ENCODE measurements at places on chromosomes 3 and 15.

DNA sequence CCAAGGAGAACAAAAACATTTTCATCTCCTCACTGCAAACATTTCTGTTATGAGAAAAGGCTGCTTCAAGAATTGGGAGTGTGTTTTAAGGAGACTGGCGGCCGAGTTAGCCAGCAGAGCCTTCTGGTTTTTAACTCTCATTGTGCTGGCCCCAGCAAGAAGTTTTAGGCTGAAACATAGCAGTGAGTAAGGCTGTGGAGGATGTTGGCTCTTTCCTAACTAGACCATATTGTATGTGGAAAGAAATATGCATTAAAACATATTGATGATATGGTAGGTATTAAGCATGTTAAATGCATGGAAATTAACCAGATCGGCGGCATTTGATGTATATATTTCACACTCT, 90.7 kb downstream of the TIGIT start:
- no peak for DNase-seq

- DNase-seq, result no peak
These were observed 23.1 kb upstream of the TXNRD3 start for GRCh38 chr3:126677862-126678503.

- peak; percentile 62 for DNase-seq
These were observed 104.5 kb downstream of the RPLP1 start for GRCh38 chr15:69557020-69557706.

DNA sequence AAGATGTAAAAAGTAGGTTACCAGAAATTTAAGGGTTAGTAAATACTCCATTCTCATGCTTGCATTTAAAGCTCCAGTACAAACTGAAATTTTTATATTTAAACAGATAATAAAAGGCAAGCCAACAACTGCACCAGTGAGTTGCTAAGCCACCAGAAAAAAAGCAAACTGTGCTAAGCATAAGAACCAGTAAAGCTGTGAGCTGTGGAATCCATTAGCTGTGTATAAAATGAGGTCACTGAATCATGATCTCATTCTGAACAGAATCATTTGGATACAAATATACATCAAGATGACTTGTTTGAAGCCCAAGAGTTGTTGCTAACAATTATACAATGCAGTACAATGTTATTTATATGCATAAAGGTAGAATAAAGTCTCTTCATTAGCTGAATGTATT, 1312.2 kb downstream of the SI start:
- DNase-seq, result no peak

DNA sequence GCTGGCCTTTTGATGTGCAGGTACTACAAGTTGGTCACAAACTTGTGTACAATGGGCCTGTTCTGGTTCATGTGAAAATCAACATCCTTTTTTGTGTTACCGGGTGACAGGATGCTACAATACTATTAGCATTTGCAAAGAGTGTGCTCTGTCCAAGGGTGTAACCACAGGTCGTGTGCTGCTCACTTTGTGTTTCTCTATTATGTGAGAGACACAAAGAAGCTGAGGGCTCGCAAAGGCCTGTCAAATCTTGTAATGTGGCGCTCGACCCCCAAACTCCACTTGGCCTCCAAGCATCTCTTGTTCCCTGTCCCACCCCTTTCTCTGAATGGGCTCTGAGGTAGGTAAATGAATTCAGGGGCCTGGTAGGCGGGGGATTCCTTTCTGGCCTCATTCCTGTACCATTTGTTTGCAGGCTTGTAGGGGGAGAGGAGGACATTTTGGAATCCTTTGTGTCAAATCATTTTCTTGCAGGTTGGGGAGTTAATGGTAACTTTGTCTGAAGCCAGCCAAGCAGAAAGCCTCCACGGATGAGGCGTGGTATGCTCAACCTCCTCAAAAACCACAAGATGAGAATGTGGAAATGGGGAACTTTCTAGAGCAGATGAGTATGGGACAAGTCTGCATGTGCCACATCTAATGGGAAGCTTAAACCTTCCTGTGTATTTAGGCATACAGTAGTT, 109.1 kb downstream of the OPA1 start:
- no peak for DNase-seq

DNA sequence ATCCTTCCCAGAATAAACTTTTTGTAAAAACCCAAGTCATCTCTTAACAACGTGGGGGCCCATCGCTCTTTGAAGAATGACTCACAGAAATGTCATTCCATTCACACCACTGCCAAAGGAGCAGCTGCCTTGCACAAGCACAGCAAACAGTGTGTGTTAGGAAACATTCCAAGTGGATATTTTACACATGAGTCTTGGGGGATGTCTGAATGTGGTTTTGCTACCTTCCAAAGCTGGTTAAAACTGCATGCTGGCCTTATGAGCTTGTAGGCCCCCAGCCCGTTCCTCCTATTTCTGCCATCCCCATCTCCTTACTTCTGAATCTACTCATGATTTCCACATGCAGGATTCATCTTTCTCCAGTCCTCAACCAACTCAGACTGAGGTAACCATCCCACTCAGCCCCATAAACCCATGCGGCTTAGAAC, 130.8 kb downstream of the CPNE4 start:
- no peak for DNase-seq

GRCh38 chr15:69422336-69422895, 8.3 kb downstream of the KIF23 start:
- no peak for DNase-seq

GRCh38 chr3:33006081-33006480, 54.6 kb downstream of the CCR4 start:
- DNase-seq, result no peak

DNA sequence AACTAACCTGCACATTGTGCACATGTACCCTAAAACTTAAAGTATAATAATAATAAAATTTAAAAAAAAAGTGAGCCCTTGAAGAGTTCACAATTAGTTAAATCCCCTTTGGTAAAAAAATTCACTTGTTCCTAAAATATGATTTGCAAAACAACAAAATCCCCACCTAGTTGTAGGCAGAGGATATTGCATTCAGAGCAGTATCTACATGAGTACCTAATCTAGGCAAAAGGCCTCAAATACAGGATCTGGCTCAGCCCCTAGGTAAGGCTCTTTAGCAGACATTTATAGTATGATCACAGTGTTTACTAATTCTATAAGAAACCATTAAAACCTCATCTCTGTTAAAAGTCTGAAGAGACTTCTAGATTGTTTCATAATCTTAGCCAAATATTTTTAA, 89.3 kb upstream of the CCDC80 start:
- no peak for DNase-seq

DNA sequence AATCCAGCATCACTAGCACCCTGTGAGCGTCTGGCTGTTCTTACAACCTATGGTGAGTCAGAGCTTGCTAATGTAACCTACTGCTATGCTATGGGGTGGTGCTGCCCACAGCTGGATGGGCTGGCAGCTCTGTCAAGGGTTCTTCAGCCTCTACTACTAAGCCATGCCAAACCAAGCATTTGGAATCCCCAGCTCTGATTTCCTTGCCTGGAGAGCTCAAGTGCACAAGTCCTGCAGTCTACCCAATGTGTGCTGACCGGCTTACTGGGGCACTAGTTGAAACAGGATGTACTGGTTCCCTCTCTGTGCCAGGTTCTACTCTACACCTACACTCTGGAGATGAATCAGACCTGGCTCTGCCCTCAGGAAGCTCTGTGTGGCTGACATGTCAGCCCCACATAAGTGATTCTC, 4.2 kb downstream of the TEX264 start:
- DNase-seq, result no peak

- DNase-seq, result peak; percentile 13
These were observed 59.4 kb downstream of the SLC6A6 start for GRCh38 chr3:14461748-14462324.

DNA sequence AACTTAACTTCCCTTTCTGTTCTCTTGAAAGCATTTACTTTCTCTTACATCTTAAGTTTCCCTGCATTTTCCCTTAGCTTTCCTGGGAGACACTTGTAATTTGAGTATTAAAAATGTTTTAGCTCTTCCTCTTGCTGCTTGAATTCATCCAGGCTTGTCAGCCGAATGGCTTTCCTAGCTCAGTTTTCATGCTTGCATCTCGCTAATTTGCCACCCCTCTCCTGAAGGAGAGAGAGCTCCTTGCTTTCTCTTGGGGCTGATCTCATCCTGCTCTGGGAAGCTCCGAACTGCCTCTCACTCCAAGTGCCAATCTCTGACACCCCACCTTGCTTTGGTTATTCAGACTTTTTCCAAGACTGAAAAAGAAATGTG, 374.6 kb upstream of the TBL1XR1 start:
- no peak for DNase-seq

DNA sequence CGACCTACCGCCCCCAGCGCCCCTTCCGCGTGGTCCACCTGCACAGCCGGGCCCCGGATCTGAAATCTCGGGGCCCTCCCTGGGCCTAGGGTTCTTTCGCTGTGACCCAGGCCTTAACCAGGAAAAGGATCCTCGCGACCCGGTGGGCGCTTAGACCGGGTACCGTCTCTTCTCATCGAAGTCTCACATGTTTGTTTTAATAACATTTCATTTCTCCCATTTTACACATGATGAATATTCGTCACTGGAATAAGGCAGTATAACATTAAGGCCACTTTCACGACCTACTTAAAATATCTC, 277 bp upstream of the DALRD3 start:
- no peak for DNase-seq

- peak; percentile 28 for DNase-seq
These were observed at the start of gene ZMYND10 for GRCh38 chr3:50345586-50346234. ZMYND10 (minus strand) TSS chr3:50345732; CDS start chr3:50345579, 153 bp downstream.

GRCh38 chr15:44536302-44536961, 515 bp upstream of the EIF3J start:
- DNase-seq, result peak; percentile 67

DNA sequence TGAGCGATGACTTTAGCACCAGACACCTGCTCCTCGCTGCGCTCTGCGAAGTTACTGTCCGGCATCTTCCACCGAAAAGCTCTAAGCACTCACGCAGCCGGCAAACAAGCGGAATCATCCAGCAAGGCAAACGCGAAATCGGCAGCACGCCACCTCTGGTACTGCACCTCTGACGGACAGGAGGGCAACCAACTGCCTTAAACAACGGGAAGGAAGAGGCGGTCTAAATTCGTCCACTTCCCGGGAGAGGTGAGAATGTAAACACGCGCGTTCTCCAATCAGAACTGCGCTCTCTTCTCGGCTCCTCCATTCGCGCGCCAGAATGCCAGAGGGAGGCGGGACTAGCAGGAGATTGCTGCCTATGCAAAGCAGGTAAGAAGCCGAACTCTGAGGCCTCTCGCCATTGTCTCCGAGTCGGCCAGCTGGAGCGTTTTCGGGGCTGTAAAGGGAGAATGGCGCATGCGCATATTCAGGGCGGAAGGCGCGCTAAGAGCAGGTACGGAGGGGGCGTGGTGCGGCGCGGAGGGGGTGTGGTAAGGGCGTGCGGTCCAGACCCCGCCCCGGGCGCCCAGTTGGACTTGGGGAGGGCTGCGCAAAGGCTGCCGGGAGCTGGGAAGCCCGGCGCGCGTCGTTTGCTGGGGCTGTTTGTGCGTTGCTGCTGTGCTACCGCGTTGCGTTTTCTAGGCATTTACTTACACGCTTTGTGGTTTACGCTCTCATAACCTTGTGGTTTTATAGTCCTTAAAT, at the start of the genes BTD and HACL1:
TSS of gene BTD (plus strand) at position 347 of the 747 bp plus-strand sequence. CDS start 33,695 bp downstream, outside the sequence.
TSS of gene HACL1 (minus strand) at position 171 of the 747 bp plus-strand sequence. CDS start at position 65, 106 bp downstream.
- no peak for DNase-seq

DNA sequence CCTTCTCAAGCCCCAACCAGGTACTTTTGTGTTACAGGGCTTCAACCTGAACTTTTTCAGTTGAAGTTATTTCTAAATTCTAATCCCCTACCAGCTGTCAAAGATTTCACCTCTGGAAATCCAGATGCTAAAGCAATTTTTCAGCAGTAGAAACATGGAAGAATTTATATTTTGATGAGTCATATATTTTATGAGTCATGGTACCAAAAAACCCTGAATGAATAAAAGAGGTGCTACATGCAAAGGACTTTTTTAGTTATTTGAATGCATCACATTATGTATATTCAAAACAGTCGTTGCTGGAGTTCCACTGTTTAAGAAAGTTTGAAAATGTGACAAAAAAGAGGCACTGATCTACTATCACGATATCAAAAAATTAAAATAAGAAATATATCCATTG, 96.0 kb upstream of the ZNF385D start:
- DNase-seq, result no peak

DNA sequence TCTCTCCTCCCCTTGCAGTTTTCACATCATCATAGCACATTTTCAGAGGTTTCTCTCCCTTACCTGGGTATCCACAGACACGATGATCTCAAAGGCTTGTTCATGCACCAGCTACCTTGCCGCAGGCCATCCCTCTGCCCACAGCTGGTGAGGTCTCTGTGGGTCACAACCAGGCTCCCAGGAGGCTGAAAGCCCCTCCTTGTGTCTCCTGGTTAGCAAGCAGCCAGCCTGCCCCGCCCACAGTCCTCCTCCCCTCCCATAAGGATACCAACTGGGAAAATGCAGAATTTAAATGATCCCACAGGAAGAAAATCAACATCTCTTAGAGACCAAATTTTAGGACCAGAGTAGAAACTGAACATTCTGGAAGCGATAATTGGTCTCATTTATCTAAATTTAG, 213.5 kb upstream of the PPP2R3A start:
- DNase-seq, result no peak

- DNase-seq, result no peak
These were observed 119.8 kb upstream of the TLE3 start for GRCh38 chr15:70217226-70218160.

- DNase-seq, result no peak
These were observed 27.7 kb upstream of the PLXNA1 start for GRCh38 chr3:126955004-126955790.

GRCh38 chr3:99774467-99774866, 43.2 kb upstream of the CMSS1 start:
- DNase-seq, result no peak

DNA sequence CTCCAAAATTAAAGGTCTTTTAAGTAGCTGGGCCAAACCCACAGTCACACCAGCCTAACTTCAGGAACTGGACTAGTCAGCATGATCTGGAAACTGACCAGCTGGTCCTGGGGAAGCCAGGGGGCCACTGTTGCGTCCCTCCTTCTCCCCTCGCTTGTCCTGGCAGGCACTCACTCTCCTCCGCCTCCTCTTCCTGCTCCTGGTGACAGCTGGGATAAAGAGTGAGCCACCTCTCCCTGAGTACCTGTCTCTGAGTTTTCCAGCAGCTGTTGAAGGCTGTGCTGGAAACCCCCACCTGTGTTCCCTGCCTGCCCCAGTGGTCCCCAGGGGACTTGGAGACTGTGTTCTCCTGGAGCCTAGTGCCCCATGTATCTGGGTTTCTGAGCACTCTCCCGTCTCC, 56.0 kb downstream of the FGD5 start:
- no peak for DNase-seq
